Muscle of back (tissue), 13 donors: ENCODE measurements at places on chromosomes 7 and 10. TPM values are rescaled to one million over a fixed set of nuclear protein-coding genes. Genes with fewer than 3 reads are reported as not detected.

- DNase-seq, result no peak
These were observed 5.9 kb upstream of the LFNG start for GRCh38 chr7:2513702-2514101.

DNA sequence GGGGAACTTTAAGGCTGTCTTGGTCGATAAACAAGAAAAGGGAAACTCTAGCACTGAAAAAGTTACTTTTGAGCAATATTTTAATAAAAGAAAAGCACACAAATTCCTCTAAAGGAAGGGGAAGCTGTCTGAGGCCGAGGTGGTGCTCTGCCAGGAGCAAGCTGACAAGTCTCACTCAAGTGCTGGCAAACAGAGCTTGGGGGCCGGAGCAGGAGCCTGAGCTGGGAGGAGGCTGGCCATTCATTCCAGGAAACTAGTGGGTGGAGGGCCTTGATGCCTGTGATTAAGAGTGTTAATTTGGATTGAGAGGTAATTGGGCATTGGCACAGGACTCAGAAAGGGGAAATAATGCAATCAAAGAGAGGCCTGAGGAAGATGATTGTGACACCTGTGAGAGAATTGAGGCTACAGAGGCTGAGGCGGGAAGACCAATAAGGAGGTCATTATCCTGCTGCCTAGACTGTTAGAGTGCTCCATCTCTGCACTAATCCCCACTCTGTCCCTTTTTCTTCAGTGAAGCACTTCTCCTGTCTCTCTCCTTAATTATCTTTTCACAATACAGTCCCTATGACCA is 154.9 kb upstream of the COL1A2 start:
- peak; percentile 30 for DNase-seq

GRCh38 chr10:72334825-72335393 is 19.8 kb downstream of the DNAJB12 start:
- no peak for DNase-seq

- no peak for DNase-seq
These were observed 99.4 kb downstream of the GRM8 start for GRCh38 chr7:127153315-127153714.

GRCh38 chr10:127313996-127314700 is 117.8 kb upstream of the INSYN2A start:
- no peak for DNase-seq

DNA sequence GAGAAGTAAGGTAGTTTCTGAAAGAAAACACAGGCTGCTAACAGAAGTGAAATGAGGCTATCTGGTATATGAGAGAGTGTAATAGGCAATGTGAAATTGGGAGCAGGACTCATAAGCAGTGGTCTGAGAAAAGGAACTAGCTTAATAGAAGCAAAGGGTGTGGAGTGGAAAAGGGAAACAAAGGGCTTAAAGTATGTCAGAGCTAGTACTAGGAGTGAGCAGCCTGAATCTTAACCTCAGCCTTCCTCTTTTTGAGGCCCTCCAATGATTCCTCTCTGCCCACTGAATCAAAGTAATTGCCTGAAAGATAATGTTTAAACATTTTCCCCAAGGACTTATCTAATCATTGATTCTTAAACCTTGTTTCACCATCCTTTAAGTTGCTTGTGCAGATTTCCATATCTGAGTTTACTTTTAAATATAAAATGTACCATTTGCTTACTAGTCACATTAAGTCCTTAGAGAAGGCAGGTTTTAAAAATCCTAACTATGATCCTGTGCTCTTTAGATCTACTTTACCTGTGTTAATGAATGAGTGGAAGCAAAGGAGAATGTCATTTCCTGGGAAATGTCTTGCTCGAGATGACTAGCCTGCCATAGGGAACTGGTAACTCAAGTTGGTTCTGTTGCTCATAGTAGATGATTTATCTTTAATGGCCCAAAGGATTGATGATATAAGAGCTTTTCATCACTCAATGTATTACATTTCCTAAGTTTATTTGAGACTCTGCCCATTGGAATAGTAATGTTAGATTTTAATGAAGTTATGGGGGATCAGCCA is 155.0 kb downstream of the SKAP2 start:
- DNase-seq, result no peak

GRCh38 chr7:142365410-142365842 is 107.6 kb upstream of the PRSS58 start:
- no peak for DNase-seq

DNA sequence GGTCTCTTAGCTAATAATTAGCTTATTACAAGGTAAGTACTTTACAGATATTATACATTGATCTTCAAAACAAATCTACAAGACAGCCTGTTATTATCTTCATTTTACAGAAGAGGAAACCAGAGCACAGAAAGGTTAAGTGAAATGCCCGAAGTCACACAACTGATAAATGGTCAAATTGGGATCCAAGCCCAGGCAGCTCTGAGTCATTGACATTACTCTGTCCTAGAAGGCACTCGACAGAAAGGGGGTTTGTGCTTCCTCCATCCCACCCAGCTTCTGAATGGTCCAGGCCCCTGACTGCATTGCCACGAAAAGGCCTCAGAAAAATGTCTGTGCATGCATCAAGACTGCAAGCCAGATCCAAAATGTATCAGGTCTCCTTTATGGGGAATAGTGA is 81.3 kb upstream of the ZNF438 start:
- DNase-seq, result no peak

DNA sequence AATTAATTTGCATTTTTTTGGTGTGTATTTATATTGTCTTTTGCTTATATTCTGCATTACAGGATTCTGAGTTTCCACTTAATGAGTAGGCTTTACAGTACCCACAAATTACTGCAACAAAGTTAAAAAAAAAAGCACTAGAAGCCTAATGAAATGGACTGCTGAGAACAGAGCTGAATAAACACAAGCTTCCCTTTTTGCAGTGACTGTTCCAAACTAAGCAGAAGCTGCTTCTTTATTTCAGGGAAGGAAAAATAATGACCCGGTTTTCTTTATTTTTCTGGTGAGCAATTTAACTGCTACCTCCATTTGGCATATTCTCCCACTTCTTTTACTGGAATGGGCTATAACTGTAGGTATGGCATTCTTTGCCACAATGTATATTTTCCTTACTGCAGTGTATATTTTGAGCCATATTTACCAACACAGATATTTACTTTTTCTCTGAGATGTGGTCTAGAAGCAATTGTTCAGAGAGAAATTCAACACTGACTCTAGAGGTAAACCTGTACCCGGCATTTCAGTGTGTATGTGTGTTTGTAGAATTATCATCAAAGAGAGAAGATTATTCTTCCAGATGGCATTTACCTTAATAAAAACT is 56.9 kb downstream of the HDAC9 start:
- no peak for DNase-seq

GRCh38 chr10:132609211-132609610 is 71.6 kb downstream of the INPP5A start:
- no peak for DNase-seq

Gene SOSTDC1
- 7.2 TPM for polyA plus RNA-seq

Gene MLXIPL
- not detected for polyA plus RNA-seq

Gene HGF
- 4.5 TPM for polyA plus RNA-seq

Gene CC2D2B
- 0.75 TPM for polyA plus RNA-seq

Gene LIPN
- not detected for polyA plus RNA-seq

Gene STEAP1B
- polyA plus RNA-seq, result 2.8 TPM

Gene MYO1G
- polyA plus RNA-seq, result 0.81 TPM

Gene GOT1
- polyA plus RNA-seq, result 46.8 TPM

Gene PTPN12
- polyA plus RNA-seq, result 70.3 TPM

Gene CFAP58
- polyA plus RNA-seq, result 0.33 TPM

Gene PRXL2A
- 77.3 TPM for polyA plus RNA-seq

Gene OPN1SW
- polyA plus RNA-seq, result 2.3 TPM
